ENCODE measurements at places on chromosomes 11 and 22.

- no peak for DNase-seq
These were observed 6.8 kb upstream of the ALX4 start for GRCh38 chr11:44316659-44317240.

GRCh38 chr11:109329716-109330115, 92.3 kb upstream of the C11orf87 start:
- DNase-seq, result no peak

DNA sequence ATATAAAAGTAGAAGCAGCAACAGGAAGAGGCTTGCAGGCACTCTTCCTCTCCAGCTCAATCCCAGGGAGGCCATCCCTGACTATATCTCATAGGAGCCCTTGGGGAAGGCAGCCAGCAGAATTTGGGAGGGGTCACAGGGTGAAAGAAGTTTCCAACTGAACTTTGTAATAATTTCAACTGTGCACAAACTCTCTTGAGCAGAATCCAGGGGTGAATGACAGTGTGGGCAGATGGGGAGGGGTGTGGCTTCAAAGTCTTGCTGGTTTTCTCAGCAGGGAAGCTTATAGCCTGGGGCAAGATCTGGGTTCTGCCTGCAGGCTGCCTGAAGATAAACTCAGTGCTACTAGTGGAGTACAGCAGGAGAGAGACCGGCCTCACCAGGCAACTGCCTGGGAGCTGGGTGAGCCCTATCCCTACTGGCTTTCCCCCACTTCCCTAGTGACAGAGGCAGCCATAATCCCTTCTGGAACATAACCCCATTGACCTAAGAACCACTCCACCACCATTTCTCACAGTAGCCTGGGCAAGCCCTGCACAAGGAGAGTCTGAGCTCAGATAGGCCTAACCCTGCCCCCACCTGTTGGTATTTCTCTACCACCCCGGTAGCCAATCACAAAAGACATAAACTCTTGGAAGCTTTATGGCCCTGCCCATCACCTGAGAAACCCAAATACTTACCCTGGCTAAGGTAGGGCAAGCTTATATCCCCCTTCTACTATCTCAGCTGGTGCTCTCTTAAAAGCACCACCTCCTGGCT, 17.8 kb upstream of the TTC12 start:
- no peak for DNase-seq

- DNase-seq, result peak; percentile 14
These were observed 830 bp downstream of the ACAT1 start for GRCh38 chr11:108122166-108122628.

DNA sequence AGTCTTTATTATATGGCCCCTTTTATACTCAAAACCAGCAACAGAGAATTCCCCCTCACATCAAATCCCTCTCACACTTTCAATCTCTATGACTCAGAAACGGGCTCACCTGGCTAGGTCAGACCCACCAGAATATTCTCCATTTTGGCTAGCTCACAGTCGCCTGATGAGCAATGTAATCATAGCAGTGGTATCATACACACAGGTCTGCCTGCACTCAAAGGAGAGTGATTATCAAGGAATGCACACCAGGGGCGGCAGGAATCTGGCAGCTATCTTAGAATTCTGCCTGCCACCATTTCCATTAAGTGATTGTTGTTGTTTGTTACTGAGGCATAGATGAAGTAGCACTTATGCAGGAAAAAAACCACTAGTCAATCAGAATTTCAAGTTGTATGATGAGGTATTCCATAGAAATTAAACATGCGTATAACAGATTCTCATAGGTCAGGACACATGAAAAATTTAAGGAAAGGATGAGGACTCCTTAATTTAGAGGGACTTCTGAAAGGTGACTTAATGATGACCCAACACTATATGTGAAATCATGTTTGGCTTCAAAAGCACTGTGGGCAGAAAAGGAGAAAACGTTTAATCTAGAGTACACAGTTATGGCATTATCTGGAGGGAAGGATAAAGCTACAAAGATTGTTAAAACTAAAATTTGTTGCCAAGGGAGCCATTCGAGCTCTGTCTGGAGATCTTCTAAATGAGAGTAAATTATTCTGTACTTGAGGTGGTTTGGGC, 185.8 kb upstream of the DDI1 start:
- no peak for DNase-seq

DNA sequence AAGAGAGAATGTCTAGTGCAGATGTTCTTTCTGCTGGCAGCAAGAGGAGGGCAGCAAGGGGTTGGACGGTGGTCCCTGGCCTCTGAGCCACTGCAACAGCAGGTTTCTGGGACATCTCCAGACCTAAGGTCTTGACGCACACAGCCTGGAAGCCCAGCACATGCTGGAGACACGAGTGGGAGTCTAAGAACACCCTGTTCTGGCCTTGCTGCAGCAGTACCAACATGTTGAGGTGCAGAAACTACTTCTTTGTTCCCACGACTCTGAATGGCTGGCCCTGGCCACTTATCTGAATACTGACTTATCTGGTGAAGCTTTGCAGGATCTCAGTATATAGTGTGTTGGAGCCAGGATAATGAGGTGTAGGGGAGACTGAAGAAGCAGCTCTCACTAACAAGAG, 6.8 kb downstream of the MICAL2 start:
- no peak for DNase-seq

- DNase-seq, result no peak
These were observed 10.8 kb downstream of the IFITM10 start for GRCh38 chr11:1739576-1739975.
